ENCODE measurements at places on chromosomes 5 and 9. TPM values are rescaled to one million over a fixed set of nuclear protein-coding genes. Genes with fewer than 3 reads are reported as not detected.

The LCN10 gene
- total RNA-seq: 0.15 TPM

The PAIP2 gene
- 92.3 TPM for total RNA-seq

The TAF1L gene
- total RNA-seq: 0.04 TPM

The RC3H2 gene
- 27.8 TPM for total RNA-seq

The CRB2 gene
- total RNA-seq: not detected

The GNE gene
- total RNA-seq: 46.4 TPM

The RELL2 gene
- total RNA-seq: 6.0 TPM

The AIF1L gene
- total RNA-seq: 30.1 TPM

The OR4F3 gene
- not detected for total RNA-seq

The TAF11L5 gene
- not detected for total RNA-seq

The S100Z gene
- total RNA-seq: 0.23 TPM

The KCNV2 gene
- not detected for total RNA-seq

The IRX1 gene
- 4.2 TPM for total RNA-seq

The PHF24 gene
- not detected for total RNA-seq

The ACSL6 gene
- total RNA-seq: 0.34 TPM

The MEIKIN gene
- not detected for total RNA-seq

The IL5 gene
- total RNA-seq: not detected

The HMHB1 gene
- not detected for total RNA-seq

The STING1 gene
- total RNA-seq: 32.8 TPM

The DMGDH gene
- total RNA-seq: not detected

The TPPP gene
- 0.30 TPM for total RNA-seq

The P4HA2 gene
- total RNA-seq: 30.6 TPM

The HAND1 gene
- total RNA-seq: not detected

The LHX6 gene
- total RNA-seq: 1.7 TPM

The MSMP gene
- total RNA-seq: not detected

The FCN2 gene
- total RNA-seq: not detected

The SHB gene
- 31.8 TPM for total RNA-seq

The INSL6 gene
- total RNA-seq: not detected

The ELAVL2 gene
- total RNA-seq: 2.3 TPM

The HAVCR1 gene
- not detected for total RNA-seq

The PCDHAC1 gene
- total RNA-seq: 1.5 TPM

The CDKN2B-AS1 gene
- total RNA-seq: not detected

The CATSPER3 gene
- not detected for total RNA-seq

The NR2F1 gene
- 9.3 TPM for total RNA-seq

The LMBRD2 gene
- total RNA-seq: 14.7 TPM

The FLT4 gene
- 0.03 TPM for total RNA-seq
